ENCODE measurements at places on chromosomes 16 and 17. TPM values are rescaled to one million over a fixed set of nuclear protein-coding genes. Genes with fewer than 3 reads are reported as not detected.

CDIP1 gene
- 5.5 TPM for total RNA-seq

RILP gene
- total RNA-seq, result 13.7 TPM

CDH16 gene
- total RNA-seq, result not detected

TMEM238L gene
- not detected for total RNA-seq

HYDIN gene
- total RNA-seq, result 1.1 TPM

FN3K gene
- 11.5 TPM for total RNA-seq

DNAH9 gene
- not detected for total RNA-seq

RFWD3 gene
- total RNA-seq, result 24.3 TPM

AGRP gene
- not detected for total RNA-seq

ANKFY1 gene
- total RNA-seq, result 48.1 TPM

CD300A gene
- not detected for total RNA-seq

SLC9A5 gene
- 0.66 TPM for total RNA-seq

KRTAP3-1 gene
- not detected for total RNA-seq

TBC1D3E gene
- total RNA-seq, result not detected

BTBD17 gene
- not detected for total RNA-seq

HOXB4 gene
- 0.26 TPM for total RNA-seq

KRTAP3-2 gene
- total RNA-seq, result not detected

RTN4RL1 gene
- 1.1 TPM for total RNA-seq

CETP gene
- not detected for total RNA-seq

SDR42E1 gene
- total RNA-seq, result under 0.01 TPM

GNPTG gene
- 48.4 TPM for total RNA-seq

FAM83G gene
- total RNA-seq, result 7.4 TPM

SYNGR3 gene
- 0.66 TPM for total RNA-seq

GRAPL gene
- total RNA-seq, result 0.25 TPM

SLC35G6 gene
- total RNA-seq, result not detected

TEDC2 gene
- total RNA-seq, result 2.7 TPM

CPPED1 gene
- total RNA-seq, result 20.7 TPM

GP1BA gene
- total RNA-seq, result not detected

MYH8 gene
- total RNA-seq, result not detected

CES4A gene
- 1.3 TPM for total RNA-seq

ADAP2 gene
- total RNA-seq, result 0.79 TPM

KRT17 gene
- 7.1 TPM for total RNA-seq

C17orf78 gene
- not detected for total RNA-seq

TEX14 gene
- under 0.01 TPM for total RNA-seq

PTX4 gene
- 0.06 TPM for total RNA-seq

BRICD5 gene
- total RNA-seq, result 1.7 TPM

GCGR gene
- total RNA-seq, result not detected

MT1G gene
- total RNA-seq, result not detected

PIRT gene
- not detected for total RNA-seq

MT4 gene
- not detected for total RNA-seq

MFSD6L gene
- not detected for total RNA-seq

TBC1D26 gene
- total RNA-seq, result not detected

FTO gene
- 85.3 TPM for total RNA-seq

TNFRSF17 gene
- not detected for total RNA-seq

SDR42E2 gene
- not detected for total RNA-seq

ZG16 gene
- total RNA-seq, result not detected

RPS2 gene
- total RNA-seq, result 1,947 TPM

GJD3 gene
- total RNA-seq, result 2.0 TPM

All from aortic smooth muscle cell (primary cell).